ENCODE measurements at places on chromosomes 3 and 15.

DNA sequence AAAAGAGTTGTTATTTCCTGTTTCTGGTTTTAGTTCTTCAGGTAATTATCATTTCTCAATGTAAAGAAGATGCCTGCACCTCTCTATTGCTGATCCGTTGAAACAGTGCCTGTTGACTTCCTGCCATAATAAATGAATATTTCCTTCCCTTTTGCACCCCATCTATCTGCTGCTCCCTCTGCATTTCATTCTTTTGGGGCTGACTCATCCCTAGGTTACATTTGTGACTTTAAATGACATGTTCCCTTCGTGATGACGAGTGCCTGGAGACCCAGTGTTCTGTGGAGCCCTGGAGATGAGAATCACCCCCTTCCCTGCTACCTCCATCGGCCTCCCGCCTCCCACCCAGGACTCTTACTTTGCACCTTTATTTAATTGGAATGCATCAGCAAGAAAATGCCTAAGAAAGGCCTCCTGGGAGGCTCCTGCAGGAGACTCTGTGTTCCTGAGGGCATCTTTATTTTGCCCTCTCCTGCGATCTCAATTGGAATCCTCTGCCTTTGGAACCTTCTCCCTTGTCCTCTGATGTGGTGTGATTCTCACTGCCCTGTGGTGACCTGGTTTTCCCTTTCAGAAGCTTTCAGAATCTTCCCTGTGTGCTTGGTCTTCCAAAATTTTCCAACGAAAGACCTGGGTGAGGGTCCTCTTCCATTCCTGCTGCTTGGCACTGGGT, 13.7 kb downstream of the LRRK1 start:
- DNase-seq = no peak

GRCh38 chr3:20539666-20540065, 353.7 kb upstream of the SGO1 start:
- DNase-seq = no peak

- no peak for DNase-seq
Observed at GRCh38 chr3:71076361-71077002, 507.0 kb downstream of the FOXP1 start.

- DNase-seq = no peak
Observed at GRCh38 chr15:31234815-31235214, 91.8 kb upstream of the KLF13 start.

DNA sequence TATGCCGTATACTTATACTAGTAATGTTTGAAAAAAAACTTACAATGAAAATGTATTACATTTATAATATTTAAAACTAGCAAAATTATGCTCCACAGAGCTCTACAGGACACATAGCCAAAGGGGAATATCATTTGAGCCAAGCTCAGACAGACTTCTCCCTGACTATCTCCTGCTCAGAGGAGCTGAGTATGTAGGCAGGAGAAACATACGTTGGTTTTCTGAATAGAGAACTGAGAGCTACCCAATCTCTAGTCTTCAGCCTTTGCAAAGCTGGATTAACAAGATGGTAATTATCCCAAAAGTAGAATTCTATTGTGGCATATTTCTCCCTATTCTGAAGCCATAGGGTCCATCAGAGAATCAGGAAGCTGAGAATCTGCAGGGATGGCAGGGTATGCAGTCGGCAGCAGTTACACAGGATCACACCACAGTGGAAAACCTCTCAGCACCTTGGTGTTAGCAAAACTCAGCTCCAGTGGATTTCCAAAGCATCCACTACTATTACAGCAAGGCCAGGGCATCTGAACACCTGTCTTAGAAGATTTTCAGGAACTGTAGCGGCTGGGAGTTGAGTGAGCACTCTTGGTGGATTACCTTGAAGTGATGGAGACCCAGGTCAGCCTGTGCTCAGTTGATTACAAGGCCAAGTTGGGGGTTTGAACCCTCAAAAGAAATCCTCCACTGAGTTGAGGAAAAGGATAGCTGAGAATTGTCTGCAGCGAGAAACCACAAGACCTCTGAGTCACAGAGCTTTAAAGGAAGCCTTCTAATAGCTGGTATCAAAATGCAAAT, 30.1 kb downstream of the GPR15 start:
- DNase-seq = no peak

DNA sequence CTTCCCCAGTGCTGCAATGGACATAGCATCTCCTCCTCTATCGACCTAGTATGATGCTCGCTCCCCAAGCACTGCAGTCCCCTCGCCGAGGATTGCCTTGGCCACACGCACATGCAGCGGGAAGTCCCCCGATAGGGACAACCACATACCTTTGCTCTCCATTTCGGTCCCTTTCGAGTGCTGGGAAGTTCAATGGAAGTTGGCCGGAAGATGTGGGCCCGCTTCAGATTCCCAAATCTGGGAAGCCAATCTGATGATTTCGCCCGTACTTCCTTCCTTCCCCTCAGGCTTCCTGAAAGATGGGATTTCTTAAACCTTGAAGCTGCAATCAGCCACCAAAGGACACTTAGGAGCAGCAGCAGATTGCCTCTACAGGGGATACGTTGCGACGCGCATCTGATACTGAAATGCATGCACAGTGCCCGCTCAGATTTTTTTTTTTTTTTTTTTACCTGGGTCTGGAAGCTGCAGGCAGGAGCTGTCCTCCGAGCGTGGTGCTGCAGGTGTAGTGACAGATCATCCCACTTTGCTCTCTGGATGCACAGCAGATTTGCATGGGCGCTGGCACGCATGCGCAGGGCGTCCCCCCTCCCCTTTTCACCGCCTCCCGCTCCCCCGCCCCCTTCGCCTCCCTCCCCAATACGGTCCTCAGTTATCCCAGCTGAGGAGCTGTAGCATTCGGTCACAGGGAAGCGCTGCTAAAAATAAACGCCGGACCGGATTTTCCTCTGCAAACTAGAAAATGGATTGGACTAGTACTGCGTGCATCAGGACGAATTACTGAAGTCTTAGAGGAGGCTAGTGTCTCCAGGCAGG, at the start of gene FGF12:
TSS of gene FGF12 (minus strand) at position 510 of the 816 bp plus-strand sequence.
- DNase-seq = peak; percentile 1

DNA sequence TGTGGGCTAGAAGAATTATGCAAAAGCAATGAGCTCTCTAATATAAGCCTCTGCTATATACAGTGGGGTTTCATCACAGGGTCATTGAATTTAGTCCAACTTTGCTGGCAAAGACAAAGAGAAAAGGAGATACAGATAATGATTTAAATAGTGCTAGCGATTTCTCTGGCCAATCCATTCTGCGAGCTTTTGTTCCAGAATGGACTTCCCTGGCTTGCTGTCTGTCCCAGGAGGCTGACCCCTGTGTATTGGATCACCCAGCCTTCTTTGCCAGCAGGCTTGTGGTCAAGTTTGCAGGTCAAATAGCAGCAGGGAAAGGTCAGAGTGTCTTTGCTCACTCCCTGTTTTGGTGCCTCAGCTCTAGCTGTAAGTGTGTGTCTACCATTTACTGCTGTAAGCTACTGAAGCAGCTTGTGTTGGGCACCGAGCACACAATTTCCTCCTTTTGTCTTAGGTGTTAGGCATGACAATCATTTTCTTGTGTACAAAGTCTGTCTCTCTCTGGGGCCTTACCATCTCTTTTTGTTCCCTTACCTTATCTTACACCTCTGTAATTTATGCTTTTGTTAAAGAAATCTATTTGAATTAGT, 55.7 kb downstream of the UNC13C start:
- no peak for DNase-seq

DNA sequence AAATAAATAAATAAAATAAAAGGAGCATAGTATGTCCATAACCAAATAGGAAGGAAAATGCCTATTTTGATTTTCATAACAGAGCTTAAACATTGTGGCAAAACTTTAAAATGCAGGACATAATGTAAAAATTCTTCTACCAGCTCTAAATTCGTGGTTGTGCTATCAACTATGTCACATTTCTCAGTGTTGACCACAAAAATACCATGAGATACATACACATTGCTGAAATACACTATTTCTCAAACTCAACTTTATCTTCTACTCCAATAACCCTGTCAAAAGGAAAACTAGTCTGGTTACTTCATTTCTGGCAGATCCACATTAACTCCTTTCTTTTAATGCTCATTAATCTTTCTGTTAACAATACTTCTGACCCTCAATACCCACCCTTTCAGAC, 523.2 kb downstream of the FHIT start:
- DNase-seq = no peak

GRCh38 chr3:32569540-32570420, 878 bp downstream of the DYNC1LI1 start:
- no peak for DNase-seq

- DNase-seq = no peak
Observed at GRCh38 chr15:37079726-37080125, 20.6 kb downstream of the MEIS2 start.

DNA sequence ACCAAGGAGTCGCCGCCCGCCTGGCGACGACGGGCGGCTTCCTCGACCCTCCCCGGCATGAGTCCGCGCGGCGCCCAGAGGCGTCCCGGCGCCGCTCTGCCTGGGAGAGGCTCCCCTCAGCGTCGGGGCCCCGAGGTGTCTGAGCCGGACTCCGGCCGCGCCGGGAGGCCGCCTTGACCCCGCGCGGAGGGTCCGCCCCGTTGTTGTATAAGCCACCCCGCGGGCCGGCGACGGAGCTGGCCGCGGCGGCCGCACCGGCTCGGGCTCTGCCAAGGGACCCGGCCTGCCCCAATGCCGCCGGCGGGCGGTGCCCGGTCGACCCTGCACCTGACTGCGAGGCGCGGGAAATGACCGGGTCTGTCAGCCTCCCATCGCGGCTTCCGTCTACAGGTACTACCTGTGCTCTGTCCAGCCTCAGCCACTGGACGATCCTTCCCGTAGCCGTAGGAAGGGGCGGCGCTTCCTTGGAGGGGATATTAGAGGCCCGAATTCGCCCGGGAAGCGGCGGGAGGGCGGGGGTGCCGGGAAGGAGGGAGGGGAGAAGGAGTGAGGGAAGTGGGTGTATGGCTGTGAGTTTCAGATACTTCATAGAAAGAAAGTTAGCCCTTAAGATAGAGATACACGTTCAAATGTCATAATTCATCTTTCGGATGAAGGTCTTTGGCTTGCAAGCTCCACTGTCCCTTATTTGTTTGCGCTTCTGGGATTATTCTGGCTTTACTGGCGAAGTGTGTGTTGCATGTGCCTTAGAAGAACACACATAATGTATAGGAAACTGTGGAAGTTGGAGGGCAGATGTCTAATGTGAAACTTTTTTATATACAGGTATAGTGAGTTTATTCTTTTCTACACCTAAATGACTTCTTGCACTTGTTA, 620 bp downstream of the ABHD5 start:
- DNase-seq = no peak
